ENCODE measurements at places on chromosomes 11 and 22. TPM values are rescaled to one million over a fixed set of nuclear protein-coding genes. Genes with fewer than 3 reads are reported as not detected.

Gene WBP2NL
- total RNA-seq = 2.3 TPM

Gene OR52N4
- 0.16 TPM for total RNA-seq

Gene DNAJC4
- 18.4 TPM for total RNA-seq

Gene TST
- total RNA-seq = 6.9 TPM

Gene NOX4
- total RNA-seq = not detected

Gene CST6
- total RNA-seq = 2.0 TPM

Gene UPK3A
- not detected for total RNA-seq

Gene ABCC8
- 0.31 TPM for total RNA-seq

Gene OR4A15
- total RNA-seq = not detected

- no peak for DNase-seq
- H3K36me3 ChIP-seq = no peaks in the 10 kb centered on the region
- no peak overlapping the region for H3K4me3 ChIP-seq
These were observed 45.9 kb downstream of the TBX1 start for GRCh38 chr22:19806213-19807160.

- peak overlapping the region; percentile 88 for H3K4me3 ChIP-seq
- H3K27ac ChIP-seq = peak overlapping the region; percentile 97
- no peaks in the 10 kb centered on the region for H3K27me3 ChIP-seq
- peaks cover 52% of the 10 kb centered on the region for H3K4me1 ChIP-seq
These were observed 77.4 kb upstream of the WNT7B start for GRCh38 chr22:46054091-46055073.

- no peaks in the 10 kb centered on the region for H3K36me3 ChIP-seq
- peaks cover 2% of the 10 kb centered on the region for H3K27me3 ChIP-seq
- H3K27ac ChIP-seq = no peak overlapping the region
- no peak for DNase-seq
- no peak overlapping the region for H3K4me3 ChIP-seq
These were observed 155.7 kb upstream of the ARHGAP20 start for GRCh38 chr11:110867951-110868350.

GRCh38 chr11:91295591-91295990, 929.0 kb upstream of the FAT3 start:
- H3K27me3 ChIP-seq = no peaks in the 10 kb centered on the region
- H3K4me1 ChIP-seq = no peaks in the 10 kb centered on the region
- H3K27ac ChIP-seq = no peak overlapping the region

DNA sequence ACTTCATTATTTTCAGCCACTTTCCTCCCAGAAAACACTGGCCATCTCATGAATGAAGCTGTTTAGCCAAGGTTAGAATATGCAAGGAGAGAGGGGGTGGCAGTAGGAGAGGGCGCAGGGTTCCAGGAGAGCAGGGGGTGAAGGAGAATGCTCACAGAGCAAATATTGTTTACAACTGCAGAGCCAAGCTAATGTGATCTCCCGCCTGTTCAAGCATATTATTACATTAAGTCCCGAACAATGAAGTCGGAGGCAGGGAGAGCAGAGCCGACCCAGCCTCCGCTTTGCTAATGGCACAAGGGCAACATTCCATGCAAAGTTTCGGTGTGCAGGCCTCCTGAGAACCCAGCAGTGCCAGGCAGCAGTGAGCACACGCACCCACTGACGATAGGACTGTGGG, 80.1 kb downstream of the MICAL3 start:
- no peak overlapping the region for H3K27ac ChIP-seq
- H3K36me3 ChIP-seq = no peaks in the 10 kb centered on the region
- H3K4me1 ChIP-seq = no peaks in the 10 kb centered on the region

- no peak overlapping the region for H3K4me3 ChIP-seq
- no peaks in the 10 kb centered on the region for H3K4me1 ChIP-seq
- H3K36me3 ChIP-seq = no peaks in the 10 kb centered on the region
- H3K27ac ChIP-seq = no peak overlapping the region
- DNase-seq = no peak
These were observed 57.6 kb downstream of the REXO2 start for GRCh38 chr11:114496915-114497314.

DNA sequence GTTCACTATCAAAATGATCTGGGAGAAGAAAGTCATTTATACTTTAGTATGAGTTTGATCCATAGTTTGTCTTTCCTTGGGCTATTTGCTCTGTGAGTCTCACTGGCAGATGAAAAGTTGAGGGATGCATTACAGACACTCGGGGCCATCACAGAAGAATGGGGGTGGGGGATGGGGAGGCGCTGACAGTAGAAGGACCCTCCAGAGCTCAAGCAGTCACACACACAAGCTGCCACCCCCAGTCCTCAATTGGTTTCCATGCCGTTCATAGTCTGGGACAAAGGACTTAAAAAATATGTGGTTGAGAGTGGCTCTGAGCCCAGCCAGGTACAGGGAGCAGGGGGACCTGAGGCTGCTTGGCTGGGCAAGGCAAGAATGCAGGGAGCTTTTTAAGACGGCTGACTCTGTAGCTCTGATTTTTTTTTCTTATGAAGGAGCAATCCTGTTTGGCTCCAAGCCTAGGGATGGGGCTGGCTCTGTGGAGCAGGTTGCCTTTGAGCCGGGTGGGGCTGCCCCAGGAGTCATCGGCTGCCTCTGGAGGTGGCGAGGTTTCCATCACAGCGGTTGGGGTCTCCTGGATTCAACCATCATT, 13.3 kb upstream of the ANO1 start:
- H3K27ac ChIP-seq = no peak overlapping the region
- no peak for DNase-seq
- H3K36me3 ChIP-seq = no peaks in the 10 kb centered on the region
- H3K4me3 ChIP-seq = no peak overlapping the region

GRCh38 chr11:72604256-72604655, 70.0 kb downstream of the PDE2A start:
- H3K4me1 ChIP-seq = no peaks in the 10 kb centered on the region
- no peaks in the 10 kb centered on the region for H3K36me3 ChIP-seq
- DNase-seq = no peak
- no peak overlapping the region for H3K27ac ChIP-seq
- no peak overlapping the region for H3K4me3 ChIP-seq

- no peak for DNase-seq
- H3K27ac ChIP-seq = no peak overlapping the region
- peaks cover 42% of the 10 kb centered on the region for H3K36me3 ChIP-seq
These were observed 111.4 kb upstream of the SORL1-AS1 start for GRCh38 chr11:121563900-121564822.

DNA sequence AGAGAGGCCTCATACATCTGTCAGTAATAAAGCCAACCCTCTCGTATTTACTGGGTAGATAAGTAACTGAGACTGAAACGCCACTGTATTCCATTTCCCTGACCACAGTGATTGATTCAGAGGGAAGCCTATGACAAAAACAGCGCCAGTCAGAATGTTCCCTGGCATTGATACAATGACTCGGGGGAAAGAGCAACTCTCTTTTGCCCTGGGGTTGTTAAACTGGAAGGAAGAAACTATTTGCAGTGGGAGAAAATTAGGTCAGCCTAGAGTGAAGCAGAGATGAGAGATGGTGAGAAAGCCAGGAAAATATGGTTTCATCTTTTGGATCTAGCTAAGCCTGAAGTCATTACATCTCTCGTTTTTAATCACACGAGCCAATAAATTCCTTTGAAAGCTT, 48.6 kb upstream of the RBFOX2 start:
- no peaks in the 10 kb centered on the region for H3K4me1 ChIP-seq
- H3K27me3 ChIP-seq = peaks cover 8% of the 10 kb centered on the region
- H3K36me3 ChIP-seq = no peaks in the 10 kb centered on the region
- no peak overlapping the region for H3K27ac ChIP-seq
- no peak for DNase-seq
- no peak overlapping the region for H3K4me3 ChIP-seq

GRCh38 chr22:50206599-50206998, 5.8 kb downstream of the SELENOO start:
- H3K36me3 ChIP-seq = peaks cover 24% of the 10 kb centered on the region
- H3K27me3 ChIP-seq = no peaks in the 10 kb centered on the region
- H3K4me3 ChIP-seq = no peak overlapping the region

GRCh38 chr11:43789700-43790443, 90.8 kb upstream of the ALKBH3 start:
- no peak overlapping the region for H3K27ac ChIP-seq
- no peak overlapping the region for H3K4me3 ChIP-seq
- no peak for DNase-seq

DNA sequence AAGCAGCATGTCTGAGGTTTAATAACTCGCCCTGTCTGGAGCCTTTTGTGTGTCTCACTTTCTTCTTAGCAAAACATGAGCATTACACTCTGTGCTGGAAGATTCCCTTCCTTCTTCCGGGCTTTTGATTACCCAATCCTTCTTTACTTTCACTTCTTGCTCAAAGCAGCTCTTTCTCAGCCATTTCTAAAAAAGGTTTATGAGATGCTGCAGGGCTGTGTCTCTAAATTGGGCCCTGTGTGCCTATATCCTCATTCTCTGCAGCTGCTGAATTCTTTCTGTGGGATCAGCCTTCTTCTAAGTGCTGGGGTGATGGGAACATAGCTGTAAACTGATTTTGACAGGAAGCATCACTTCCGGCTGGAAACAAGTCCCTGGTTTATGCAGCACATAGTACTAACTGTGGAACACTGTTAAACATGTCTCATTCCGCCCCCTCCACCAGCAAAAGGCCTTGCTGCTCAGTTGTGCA, 71.8 kb downstream of the PIWIL4 start:
- peaks cover 14% of the 10 kb centered on the region for H3K4me1 ChIP-seq
- H3K4me3 ChIP-seq = no peak overlapping the region
- no peaks in the 10 kb centered on the region for H3K36me3 ChIP-seq
- DNase-seq = no peak
- H3K27me3 ChIP-seq = peaks cover 1% of the 10 kb centered on the region

GRCh38 chr11:48900131-48900800, 83.4 kb downstream of the TRIM51G start:
- DNase-seq = no peak
- H3K27me3 ChIP-seq = no peaks in the 10 kb centered on the region
- no peaks in the 10 kb centered on the region for H3K4me1 ChIP-seq
- no peaks in the 10 kb centered on the region for H3K36me3 ChIP-seq

GRCh38 chr11:64631675-64632074, 40.7 kb downstream of the SLC22A12 start:
- DNase-seq = no peak
- peaks cover 10% of the 10 kb centered on the region for H3K4me1 ChIP-seq
- H3K4me3 ChIP-seq = no peak overlapping the region
- H3K27ac ChIP-seq = no peak overlapping the region
- no peaks in the 10 kb centered on the region for H3K36me3 ChIP-seq
- peaks cover 2% of the 10 kb centered on the region for H3K27me3 ChIP-seq

- peaks cover 4% of the 10 kb centered on the region for H3K27me3 ChIP-seq
- H3K36me3 ChIP-seq = no peaks in the 10 kb centered on the region
- no peaks in the 10 kb centered on the region for H3K4me1 ChIP-seq
- H3K27ac ChIP-seq = no peak overlapping the region
- H3K4me3 ChIP-seq = no peak overlapping the region
- DNase-seq = no peak
These were observed 35.2 kb downstream of the APOL5 start for GRCh38 chr22:35752863-35753189.

DNA sequence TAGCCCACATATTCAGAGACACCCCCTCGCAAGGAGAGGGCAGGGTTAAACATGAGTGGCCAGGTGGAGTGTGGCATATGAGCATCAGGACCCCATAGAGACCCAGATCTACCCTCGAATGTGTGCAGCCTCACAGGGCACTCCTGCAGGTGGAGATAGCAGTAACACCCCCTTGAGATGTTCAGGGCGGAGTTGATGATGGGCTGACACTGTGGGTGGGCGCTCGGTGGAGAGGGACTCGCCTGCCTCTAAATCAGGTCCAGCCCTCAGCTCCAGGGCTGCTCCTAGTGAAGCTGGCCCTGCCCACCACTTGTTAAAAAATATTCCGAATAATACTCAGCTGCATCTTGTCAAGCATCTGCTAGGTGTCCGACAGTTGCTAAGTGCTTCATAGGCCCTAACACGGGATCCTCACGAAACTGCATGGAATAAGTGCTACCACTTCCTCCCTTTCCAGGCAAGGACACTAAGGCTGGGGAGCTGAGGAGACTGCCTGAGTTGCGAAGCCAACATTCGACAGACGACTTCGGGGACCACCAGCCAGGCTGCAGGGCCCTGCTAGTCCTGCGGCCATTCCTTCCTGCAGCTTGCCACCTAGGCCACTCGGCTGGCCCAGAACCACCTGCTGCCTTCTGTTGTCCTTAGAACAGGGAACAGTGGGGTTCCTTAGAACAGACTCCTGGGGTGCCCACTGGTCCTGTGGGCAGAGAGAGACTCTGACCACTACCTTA, 74.0 kb upstream of the WNT11 start:
- H3K4me1 ChIP-seq = no peaks in the 10 kb centered on the region
- no peak overlapping the region for H3K4me3 ChIP-seq
- H3K27ac ChIP-seq = no peak overlapping the region
- peaks cover 3% of the 10 kb centered on the region for H3K27me3 ChIP-seq
- DNase-seq = no peak
- H3K36me3 ChIP-seq = no peaks in the 10 kb centered on the region

DNA sequence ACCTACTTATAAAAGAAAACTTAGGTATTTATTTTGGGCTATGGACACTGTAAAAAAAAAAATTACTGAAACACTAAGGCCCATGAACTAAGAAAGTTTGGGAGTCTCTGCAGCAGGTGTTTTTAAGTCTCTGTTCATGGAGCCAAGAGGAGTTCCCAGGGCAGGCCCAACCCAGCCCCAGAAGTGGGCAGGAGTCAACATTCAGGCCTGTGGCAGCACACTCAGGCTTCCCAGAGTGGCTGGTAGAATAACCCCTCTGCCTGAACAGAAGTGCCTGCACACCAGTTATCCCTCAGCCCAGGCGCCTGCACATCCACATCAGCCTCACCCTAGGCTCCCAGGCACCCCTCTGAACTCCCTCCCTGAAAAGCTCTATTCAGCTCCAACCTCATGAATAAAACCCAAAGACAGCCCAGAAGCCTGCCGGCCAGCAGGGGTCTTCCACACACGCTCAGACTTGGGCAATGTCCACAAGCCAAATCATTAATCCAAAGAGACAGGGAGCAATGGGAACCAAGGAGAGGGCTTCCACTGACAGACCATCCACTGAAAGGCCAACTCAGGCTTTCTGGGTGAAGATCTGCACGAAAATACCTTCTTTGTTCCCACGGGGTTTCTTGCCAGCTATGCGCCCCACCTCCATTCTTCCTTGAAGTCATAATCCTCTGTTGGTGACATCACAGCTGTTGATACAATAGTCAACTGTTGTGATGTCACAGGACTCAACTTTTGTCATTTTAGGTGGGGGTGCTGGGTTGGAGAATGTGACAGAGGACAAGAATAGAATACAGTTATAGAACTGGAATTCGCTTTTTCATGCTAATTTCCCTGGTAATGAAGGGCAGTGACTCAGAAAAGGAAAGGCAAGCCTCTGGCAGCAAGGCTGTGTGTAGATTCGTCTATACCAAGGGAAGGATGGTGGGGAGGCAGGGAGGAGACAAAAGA, 83.7 kb downstream of the RPL27A start:
- peaks cover 13% of the 10 kb centered on the region for H3K27me3 ChIP-seq
- no peaks in the 10 kb centered on the region for H3K36me3 ChIP-seq

DNA sequence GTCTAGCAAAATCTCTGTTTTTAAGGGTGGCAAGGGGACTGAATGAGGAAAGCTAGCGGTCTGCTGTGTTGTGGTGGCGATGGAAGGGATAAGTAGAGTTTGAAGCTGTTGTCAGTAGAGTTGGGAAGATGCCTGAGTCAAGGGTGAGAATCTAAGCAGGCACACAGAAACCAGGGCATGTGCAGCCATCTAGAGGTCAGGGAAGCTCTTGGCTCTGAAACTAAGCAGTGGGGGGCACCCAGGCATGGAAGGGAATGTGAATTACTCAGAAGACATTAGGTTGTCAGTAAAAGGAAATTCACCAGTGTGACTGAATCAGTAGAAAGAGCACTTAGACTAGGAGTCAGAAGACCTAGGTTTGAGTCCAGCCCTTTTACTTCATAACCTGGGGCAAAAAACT, 15.4 kb downstream of the BMAL1 start:
- no peak overlapping the region for H3K4me3 ChIP-seq
- no peaks in the 10 kb centered on the region for H3K27me3 ChIP-seq
- H3K27ac ChIP-seq = no peak overlapping the region
- peaks cover 87% of the 10 kb centered on the region for H3K4me1 ChIP-seq

GRCh38 chr22:39278040-39278439, 33.3 kb upstream of the PDGFB start:
- H3K4me3 ChIP-seq = no peak overlapping the region
- peaks cover 16% of the 10 kb centered on the region for H3K27me3 ChIP-seq
- DNase-seq = no peak
- no peaks in the 10 kb centered on the region for H3K36me3 ChIP-seq
- no peak overlapping the region for H3K27ac ChIP-seq

Measured in activated T-helper 1 cell treated with anti-CD3 and anti-CD28 coated beads, Interleukin-12 subunit alpha, Interleukin-12 subunit beta, Interleukin-2, Interleukin-4 antibody, amounts not matched to agents 30 ng/mL and 10 ng/mL and 1 ng/mL, durations not matched to agents 14 hours and 24 hours and 36 hours (primary cell).